ENCODE measurements at places on chromosomes 1 and 21.
A peak's percentile ranks its signal among the peaks of the same experiment; 100 is the strongest.

GRCh38 chr1:26541431-26541815 lies 11.9 kb downstream of the RPS6KA1 start:
- no peak for DNase-seq

- DNase-seq, result no peak
Measured at GRCh38 chr1:203028784-203029553, 2.7 kb downstream of the PPFIA4 start.

DNA sequence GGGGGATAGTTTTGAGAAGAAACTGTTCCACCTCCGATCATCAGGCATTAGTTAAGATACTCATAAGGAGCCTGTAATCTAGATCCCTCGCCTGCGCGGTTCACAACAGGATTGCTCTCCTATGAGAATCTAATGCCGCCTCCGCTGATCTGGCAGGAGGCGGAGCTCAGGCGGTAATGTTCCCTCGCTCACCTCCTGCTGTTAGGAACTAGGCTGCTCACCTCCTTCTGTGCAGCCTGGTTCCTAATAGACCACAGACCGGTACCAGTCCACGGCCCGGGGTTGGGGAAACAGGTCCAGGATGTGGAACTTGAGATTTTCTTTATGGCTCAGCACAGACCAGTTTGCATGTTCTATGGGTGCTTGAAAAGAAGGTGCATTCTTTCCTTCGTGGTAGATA lies 27.2 kb upstream of the FAM3B start:
- no peak for DNase-seq

DNA sequence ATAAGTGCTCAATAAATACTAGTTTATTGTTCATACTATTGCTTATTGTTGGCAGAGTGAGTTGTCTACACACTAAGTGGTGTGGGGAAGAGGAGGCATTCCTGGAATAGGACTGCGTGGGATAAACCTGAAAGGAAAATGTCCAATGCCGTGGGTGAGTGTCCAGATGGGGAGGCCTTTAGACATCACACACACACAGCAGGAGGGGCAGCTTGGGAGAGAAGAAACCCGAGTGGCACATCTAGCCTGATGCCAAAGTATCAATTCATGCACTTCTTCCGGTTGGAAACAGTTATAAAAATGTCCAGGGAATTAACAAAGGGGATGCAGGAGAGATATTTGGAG lies 27.3 kb downstream of the CCN1 start:
- DNase-seq, result no peak

DNA sequence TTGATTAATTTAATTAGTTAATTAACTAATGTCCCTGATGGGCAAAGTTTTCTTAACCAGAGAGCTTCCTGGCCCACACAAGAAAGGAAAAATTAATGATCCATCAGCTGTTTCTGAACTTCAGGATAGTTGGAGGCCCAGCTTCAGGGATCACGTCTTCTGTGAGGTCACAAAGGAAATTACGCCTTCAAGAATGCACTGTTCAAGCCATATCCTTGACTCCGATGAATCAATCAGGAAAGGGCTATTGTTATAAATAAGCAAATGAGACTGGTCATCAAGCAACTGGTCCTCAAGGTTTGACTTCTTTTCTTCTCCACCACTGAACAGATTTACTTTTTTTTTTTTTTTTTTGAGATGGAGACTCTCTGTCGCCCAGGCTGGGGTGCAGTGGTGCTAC lies 40.6 kb downstream of the TCP10L start:
- no peak for DNase-seq

- no peak for DNase-seq
Measured at GRCh38 chr1:174519844-174520243, 72.1 kb downstream of the GPR52 start.

DNA sequence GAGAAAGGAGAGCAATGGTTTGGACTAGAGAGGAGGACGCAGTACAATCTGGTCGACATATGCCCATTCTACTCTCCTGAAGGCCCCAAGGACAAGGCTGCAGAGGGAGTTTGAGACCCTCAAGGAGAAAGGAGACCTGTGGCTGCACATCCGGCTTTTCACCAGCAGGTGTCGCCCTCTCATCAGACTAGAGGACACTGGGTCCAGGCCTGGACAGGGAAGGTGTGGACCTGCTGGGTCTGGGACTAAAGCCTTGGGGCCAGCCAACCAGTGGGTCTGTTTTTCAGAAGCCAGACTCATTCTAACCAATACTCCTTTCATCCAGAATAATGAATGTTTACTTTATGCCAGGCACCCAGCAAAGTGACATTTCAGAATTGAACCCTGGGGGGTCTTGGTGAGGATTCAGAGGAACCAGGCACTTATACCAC lies 5.0 kb downstream of the SRARP start:
- DNase-seq, result peak; percentile 91

GRCh38 chr1:108590957-108591356 lies 31.1 kb downstream of the EEIG2 start:
- DNase-seq, result no peak

- no peak for DNase-seq
Measured at GRCh38 chr1:184861755-184862336, 107.2 kb upstream of the EDEM3 start.

All from suprapubic skin (tissue), 4 donors.